ENCODE measurements at places on chromosomes 13 and 19.

GRCh38 chr19:46856062-46857022, 4.5 kb upstream of the ARHGAP35 start:
- peak; percentile 91 for DNase-seq

GRCh38 chr13:85666356-85666755, 132.9 kb downstream of the SLITRK6 start:
- DNase-seq: no peak

- no peak for DNase-seq
Measured at GRCh38 chr13:113058988-113059850, 46.4 kb upstream of the F7 start.

GRCh38 chr13:59730026-59730425, 433.7 kb downstream of the DIAPH3 start:
- no peak for DNase-seq

GRCh38 chr19:15331419-15332310, 674 bp downstream of the BRD4 start:
- peak; percentile 33 for DNase-seq

- DNase-seq: no peak
Measured at GRCh38 chr19:33350538-33351309, 22.8 kb upstream of the CEBPG start.

GRCh38 chr19:45794627-45795026, 2.0 kb upstream of the DMWD start:
- DNase-seq: no peak

Measured in NCI-H2029 (cell line).